ENCODE measurements at places on chromosomes 16 and 17.

- no peak for DNase-seq
Measured at GRCh38 chr16:85492295-85492864, 120.7 kb upstream of the GSE1 start.

DNA sequence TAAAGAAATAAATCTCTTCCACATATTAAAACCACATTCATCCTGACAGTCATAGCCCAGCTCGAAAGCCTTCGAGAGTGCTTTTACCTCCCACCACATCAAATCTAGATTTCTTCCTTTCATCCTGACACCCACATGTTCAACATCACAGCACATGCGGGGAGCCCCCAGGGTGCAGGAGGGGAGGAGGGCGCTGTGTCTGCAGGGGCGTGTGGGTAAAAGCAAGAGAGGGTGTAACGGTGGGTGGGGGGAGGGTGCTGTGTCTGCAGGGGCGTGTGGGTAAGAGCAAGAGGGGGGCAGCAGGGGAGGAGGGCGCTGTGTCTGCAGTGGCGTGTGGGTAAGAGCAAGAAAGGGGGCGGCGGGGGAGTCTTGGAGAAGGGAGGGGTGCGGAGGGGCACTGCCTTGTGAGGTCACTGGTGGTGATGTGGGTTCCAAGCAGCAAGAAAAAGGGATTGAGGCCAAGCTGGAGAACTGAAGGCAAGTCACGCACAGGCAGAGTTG lies 34.7 kb downstream of the ADCY9 start:
- peak; percentile 27 for DNase-seq

- no peak for DNase-seq
Measured at GRCh38 chr16:70255574-70255973, 3.8 kb upstream of the EXOSC6 start.

DNA sequence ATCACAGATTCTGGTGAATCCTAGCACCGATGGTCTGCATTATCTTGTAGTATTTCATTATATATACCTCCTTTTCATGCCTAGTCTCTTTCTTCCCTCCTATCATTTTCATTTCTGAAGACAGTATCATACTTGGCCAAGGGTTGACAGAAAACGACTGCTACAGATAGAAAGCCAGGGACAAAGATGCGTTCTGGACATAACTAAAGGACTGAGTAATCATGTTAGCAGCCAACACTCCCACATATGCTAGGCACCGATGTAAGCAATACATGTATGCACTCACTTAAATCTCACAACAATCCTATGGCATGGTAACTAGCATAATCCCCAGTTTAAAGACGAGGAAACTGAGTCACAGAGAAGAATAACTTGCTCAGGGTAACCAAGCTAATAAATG lies 22.9 kb downstream of the RDM1 start:
- no peak for DNase-seq
